ENCODE measurements at places on chromosomes 12 and 14. TPM values are rescaled to one million over a fixed set of nuclear protein-coding genes. Genes with fewer than 3 reads are reported as not detected.

DNA sequence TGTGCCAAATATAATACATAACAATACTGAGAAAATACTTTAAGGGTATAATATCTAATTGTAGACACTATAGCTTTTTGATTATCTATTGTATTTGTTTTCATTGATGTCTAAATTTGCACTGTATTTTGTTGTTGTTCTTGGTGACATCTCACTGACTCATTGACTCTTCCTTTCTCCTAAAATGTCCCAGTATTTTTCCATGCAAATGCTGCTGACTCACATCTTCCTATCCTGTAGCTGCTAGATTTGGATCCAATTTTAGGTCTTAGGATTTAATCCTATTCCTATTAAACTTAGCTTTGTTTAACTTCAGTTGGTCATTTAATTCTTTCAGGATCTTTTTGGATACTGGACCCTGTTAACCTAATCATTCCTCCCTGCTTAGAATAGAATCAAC, 148.5 kb downstream of the TMTC2 start:
- DNase-seq: no peak
- H3K27ac ChIP-seq: peak overlapping the region; percentile 68
- no peaks in the 10 kb centered on the region for H3K27me3 ChIP-seq
- peaks cover 12% of the 10 kb centered on the region for H3K4me1 ChIP-seq

- no peaks in the 10 kb centered on the region for H3K4me1 ChIP-seq
- no peak overlapping the region for H3K27ac ChIP-seq
- no peaks in the 10 kb centered on the region for H3K36me3 ChIP-seq
- H3K4me3 ChIP-seq: no peak overlapping the region
- DNase-seq: no peak
These were observed 4.1 kb upstream of the PCNX4 start for GRCh38 chr14:60087668-60088067.

DNA sequence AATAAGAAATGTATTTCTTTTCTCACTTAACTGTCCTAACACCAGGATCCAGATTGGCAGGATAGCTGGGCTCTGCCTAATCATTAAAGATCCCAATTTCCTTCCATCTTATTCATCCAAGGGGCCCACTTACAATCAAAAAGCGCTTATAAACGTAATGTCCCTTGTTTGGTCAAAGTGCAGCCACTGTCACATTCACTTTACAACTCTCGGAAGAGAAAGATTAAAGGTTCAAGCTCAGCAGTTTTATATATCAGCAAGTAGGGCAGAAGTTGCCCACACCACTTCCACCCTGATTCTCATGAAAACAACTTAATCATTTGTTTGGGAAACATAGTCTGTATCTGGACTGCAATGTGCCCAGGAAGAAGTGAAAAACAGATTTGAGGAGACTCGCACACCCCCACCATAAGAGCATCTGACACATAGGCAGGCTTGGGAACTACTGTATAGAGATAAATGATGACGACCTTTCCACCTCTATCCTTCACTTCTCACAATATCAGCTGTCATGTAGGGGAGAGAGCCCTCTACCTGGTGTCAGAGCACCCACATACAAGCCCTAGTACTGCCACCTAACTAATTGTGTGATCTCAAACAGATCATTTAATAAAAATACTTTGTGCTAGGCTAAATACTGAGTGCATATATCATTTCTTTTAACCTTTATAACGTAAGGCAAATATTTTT, 80.8 kb downstream of the CAPZA3 start:
- H3K4me1 ChIP-seq: no peaks in the 10 kb centered on the region
- DNase-seq: no peak
- no peaks in the 10 kb centered on the region for H3K36me3 ChIP-seq
- no peak overlapping the region for H3K27ac ChIP-seq

DNA sequence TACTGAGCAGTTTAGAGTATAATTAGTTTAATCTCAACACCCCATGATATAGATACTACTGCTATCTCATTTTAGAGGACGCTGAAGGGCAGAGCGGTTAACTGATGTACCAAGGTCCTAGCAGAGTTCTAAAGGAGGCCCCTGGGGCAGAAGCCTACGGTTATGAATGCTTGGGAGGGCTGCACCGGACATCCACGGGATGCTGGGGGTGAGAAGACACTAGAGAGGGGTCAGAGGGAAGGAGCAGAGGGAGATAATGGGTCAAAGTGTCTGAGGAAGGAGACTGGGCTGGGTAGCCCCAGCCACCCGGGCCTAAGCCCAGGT, 1.6 kb upstream of the ACTR6 start:
- H3K27me3 ChIP-seq: no peaks in the 10 kb centered on the region
- peak overlapping the region; percentile 72 for H3K27ac ChIP-seq
- H3K4me3 ChIP-seq: peak overlapping the region; percentile 70
- H3K4me1 ChIP-seq: peaks cover 23% of the 10 kb centered on the region
- no peaks in the 10 kb centered on the region for H3K36me3 ChIP-seq
- no peak for DNase-seq

DNA sequence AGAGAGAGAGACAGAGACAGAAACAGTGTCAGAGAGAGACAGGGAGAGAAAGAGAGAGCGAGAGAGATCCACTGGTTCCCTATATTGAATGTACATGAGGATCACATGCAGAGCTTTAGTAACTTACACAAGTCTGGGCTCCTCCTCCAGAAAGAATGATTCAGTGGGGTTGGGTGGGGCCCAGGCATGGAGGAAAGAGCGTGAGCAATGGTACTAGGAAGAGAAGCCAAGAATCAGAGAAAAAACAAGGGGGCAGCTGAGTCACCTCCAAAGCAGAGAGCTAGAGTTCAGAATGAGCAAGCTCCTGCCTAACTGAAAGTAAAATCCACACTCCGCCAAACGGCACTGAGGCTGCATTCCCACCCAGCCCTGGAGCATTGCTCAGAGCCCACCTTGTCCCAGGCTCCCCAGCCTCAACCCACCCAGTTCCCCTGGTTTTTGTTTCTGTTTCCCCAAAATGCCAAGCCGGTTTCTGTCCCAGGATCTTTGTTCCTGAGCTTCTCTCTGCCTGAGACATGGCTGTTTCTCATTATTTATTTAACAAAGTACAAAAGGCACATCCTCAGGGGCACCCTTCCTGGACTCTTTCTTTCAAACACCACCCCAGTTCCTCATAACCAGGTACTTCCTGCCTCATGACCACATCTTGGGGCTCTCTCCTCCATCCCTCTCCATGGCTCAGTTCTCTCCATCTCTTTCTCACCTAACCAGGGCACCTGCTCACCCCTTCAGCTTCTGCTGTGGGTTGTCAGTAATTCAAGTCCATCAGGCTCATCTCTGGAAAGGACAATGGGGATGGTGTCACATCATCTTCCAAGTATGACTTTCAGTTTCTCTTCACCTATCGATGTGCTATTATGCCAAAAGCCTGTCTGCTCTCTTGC, 670.3 kb upstream of the TBX3 start:
- peaks cover 33% of the 10 kb centered on the region for H3K4me1 ChIP-seq
- DNase-seq: no peak
- peak overlapping the region; percentile 42 for H3K4me3 ChIP-seq
- peak overlapping the region; percentile 89 for H3K27ac ChIP-seq
- H3K36me3 ChIP-seq: no peaks in the 10 kb centered on the region

GRCh38 chr12:124276337-124276736, 18.6 kb upstream of the RFLNA start:
- H3K4me3 ChIP-seq: no peak overlapping the region
- H3K4me1 ChIP-seq: peaks cover 18% of the 10 kb centered on the region
- no peak overlapping the region for H3K27ac ChIP-seq
- H3K27me3 ChIP-seq: no peaks in the 10 kb centered on the region
- no peak for DNase-seq

GRCh38 chr12:13099844-13100604, 3.4 kb downstream of the GSG1 start:
- H3K27ac ChIP-seq: peak overlapping the region; percentile 96
- H3K4me3 ChIP-seq: no peak overlapping the region
- H3K27me3 ChIP-seq: no peaks in the 10 kb centered on the region
- no peak for DNase-seq
- no peaks in the 10 kb centered on the region for H3K36me3 ChIP-seq

DNA sequence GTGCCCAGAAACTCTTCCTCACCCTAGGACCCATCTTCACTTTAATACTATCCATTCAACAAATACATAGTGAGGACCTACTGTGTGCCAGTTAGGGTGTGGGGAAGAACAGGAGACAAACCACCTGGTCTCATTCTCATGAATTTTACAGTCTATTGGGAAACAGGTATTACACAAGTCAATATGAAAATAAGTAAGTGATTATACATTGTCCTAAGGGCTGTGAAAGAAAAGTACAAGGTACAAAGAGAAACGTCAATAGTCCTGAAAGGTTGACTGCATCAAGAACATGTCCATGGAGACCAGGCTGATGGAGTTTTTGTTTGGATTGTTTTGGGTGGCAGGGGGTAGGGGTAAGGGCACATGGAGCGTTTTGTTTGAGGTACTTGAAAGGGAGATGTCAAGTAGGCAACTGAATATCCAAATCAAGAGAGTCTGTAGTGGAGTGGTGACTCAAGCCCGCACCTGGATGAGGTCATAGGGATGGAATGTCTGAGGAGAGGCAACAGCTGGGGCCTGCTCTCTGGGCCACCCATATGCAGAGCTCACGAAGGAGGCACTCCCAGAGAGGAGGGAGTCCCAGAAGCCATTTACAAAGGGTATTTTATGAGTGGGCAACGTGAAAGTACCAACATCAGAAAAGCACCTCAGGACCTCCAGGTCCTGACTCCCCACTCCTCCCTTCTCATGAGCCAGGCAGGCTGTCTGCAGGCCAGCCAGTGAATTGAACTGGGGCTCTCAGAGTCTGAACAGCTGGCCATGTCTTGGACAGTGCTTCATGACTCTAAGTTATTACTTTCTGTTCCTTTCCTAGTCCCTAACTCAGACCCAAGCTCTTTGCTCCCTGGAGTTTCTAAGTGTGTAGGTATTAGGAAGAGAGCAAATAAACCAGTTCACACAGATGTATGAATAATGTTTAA, 272.0 kb downstream of the ZFP36L1 start:
- H3K4me1 ChIP-seq: peaks cover 85% of the 10 kb centered on the region
- no peak for DNase-seq
- no peaks in the 10 kb centered on the region for H3K36me3 ChIP-seq

GRCh38 chr14:53355581-53356112, 202.5 kb upstream of the DDHD1 start:
- H3K27ac ChIP-seq: peak overlapping the region; percentile 49
- H3K4me3 ChIP-seq: no peak overlapping the region
- H3K4me1 ChIP-seq: peaks cover 24% of the 10 kb centered on the region
- DNase-seq: no peak
- H3K36me3 ChIP-seq: no peaks in the 10 kb centered on the region
- H3K27me3 ChIP-seq: no peaks in the 10 kb centered on the region

DNA sequence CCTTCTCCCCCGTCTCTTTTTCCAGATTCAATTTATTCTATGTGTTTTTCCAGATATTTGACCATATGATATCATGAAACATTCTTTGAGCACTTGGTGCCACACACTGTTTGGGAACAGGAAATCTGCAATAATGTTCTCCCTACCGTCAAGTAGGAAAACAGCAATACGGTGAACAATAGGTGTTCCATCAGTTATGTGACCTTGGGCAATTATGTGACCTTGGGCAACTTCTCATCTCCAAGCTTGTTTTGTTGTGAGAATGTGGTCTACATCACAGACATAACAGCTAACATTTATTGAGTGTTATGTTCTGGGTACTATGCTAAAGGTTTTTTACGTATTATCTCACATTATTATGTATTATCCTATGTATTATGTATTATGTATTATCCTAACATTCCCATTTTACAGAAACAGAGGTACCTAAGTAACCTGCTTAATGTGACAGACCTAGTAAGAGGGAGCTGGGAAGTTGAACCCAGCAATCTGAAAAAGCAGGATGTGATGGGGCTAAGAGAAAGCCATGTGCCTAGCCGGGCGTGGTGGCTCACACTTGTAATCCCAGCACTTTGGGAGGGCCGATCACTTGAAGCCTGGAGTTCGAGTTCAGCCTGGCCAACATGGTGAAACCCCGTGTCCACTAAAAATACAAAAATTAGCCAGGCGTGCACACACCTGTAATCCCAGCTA, 1.2 kb upstream of the NEK9 start:
- no peaks in the 10 kb centered on the region for H3K27me3 ChIP-seq
- peak overlapping the region; percentile 89 for H3K27ac ChIP-seq
- DNase-seq: no peak
- H3K4me1 ChIP-seq: peaks cover 51% of the 10 kb centered on the region
- no peaks in the 10 kb centered on the region for H3K36me3 ChIP-seq

DNA sequence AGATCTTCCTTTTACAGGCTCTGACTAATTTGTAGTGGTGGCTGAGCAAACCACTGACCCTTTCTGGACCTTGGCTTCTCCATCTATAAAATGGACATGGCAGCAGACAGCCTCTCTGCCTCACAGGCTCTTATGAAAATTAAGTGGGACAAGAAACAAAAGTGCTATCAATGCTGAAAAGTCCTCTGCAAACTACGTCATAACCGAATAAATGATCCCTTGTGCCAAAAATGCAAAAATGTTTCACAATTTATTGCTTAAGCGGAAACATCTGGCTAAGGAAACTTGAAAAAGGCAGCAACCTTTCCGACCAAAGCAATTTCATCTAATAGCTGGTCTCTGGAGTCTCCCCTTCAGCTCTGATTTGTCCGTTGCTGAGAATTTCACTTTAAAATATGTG, 108.5 kb upstream of the PLXNC1 start:
- H3K27ac ChIP-seq: no peak overlapping the region
- H3K4me1 ChIP-seq: no peaks in the 10 kb centered on the region
- DNase-seq: no peak
- H3K4me3 ChIP-seq: no peak overlapping the region
- no peaks in the 10 kb centered on the region for H3K27me3 ChIP-seq
- no peaks in the 10 kb centered on the region for H3K36me3 ChIP-seq

DNA sequence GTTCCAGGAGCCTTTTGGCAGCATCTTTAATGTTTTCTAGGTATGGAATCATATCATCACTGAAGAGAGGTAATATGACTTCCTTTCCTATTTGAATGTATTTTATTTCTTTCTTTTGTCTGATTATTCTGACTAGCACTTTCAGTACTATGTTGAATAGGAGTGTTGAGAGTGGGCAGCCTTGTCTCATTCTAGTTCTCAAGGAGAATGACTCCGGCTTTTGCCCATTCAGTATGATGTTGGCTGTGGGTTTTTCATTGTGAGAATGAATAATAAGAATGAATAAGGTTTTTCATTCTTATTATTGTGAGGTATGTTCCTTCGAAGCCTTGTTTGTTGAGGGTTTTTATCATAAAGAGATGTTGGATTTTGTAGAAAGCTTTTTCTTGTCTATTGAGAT, 98.9 kb downstream of the GPHN start:
- H3K36me3 ChIP-seq: no peaks in the 10 kb centered on the region
- no peaks in the 10 kb centered on the region for H3K4me1 ChIP-seq
- no peak for DNase-seq
- H3K4me3 ChIP-seq: no peak overlapping the region
- no peaks in the 10 kb centered on the region for H3K27me3 ChIP-seq
- H3K27ac ChIP-seq: no peak overlapping the region

GRCh38 chr14:50311337-50311971, 575 bp downstream of the L2HGDH start:
- no peaks in the 10 kb centered on the region for H3K36me3 ChIP-seq
- no peaks in the 10 kb centered on the region for H3K27me3 ChIP-seq
- peaks cover 17% of the 10 kb centered on the region for H3K4me1 ChIP-seq
- peak overlapping the region; percentile 84 for H3K4me3 ChIP-seq
- no peak for DNase-seq
- peak overlapping the region; percentile 93 for H3K27ac ChIP-seq

- no peaks in the 10 kb centered on the region for H3K27me3 ChIP-seq
- H3K36me3 ChIP-seq: no peaks in the 10 kb centered on the region
- no peak overlapping the region for H3K4me3 ChIP-seq
- no peaks in the 10 kb centered on the region for H3K4me1 ChIP-seq
- DNase-seq: peak; percentile 49
These were observed 8.6 kb downstream of the IFI27L2 start for GRCh38 chr14:94120667-94121340.

HCAR2 gene
- total RNA-seq: 7.9 TPM

SMOC1 gene
- total RNA-seq: 9.8 TPM

CD163L1 gene
- total RNA-seq: 0.74 TPM

SRP54 gene
- 37.6 TPM for total RNA-seq

FLVCR2 gene
- total RNA-seq: 3.7 TPM
